CD4-positive, alpha-beta T cell treated with Interleukin-21 for 1 hour (primary cell): ENCODE measurements at places on chromosomes 4 and X.

- no peak for DNase-seq
Observed at GRCh38 chr4:57378766-57379165, 268.6 kb upstream of the IGFBP7 start.

GRCh38 chr4:10260777-10261176, 144.2 kb upstream of the WDR1 start:
- no peak for DNase-seq

GRCh38 chrX:149567621-149568417, 18.1 kb upstream of the HSFX3 start:
- DNase-seq, result no peak

- DNase-seq, result no peak
Observed at GRCh38 chr4:8279321-8280157, 10.0 kb downstream of the HTRA3 start.

- no peak for DNase-seq
Observed at GRCh38 chr4:33025236-33025635, 2305.1 kb downstream of the PCDH7 start.

GRCh38 chr4:52949336-52949735, 87.2 kb downstream of the RASL11B start:
- DNase-seq, result no peak

- no peak for DNase-seq
Observed at GRCh38 chr4:88021824-88022223, 14.4 kb downstream of the PKD2 start.

DNA sequence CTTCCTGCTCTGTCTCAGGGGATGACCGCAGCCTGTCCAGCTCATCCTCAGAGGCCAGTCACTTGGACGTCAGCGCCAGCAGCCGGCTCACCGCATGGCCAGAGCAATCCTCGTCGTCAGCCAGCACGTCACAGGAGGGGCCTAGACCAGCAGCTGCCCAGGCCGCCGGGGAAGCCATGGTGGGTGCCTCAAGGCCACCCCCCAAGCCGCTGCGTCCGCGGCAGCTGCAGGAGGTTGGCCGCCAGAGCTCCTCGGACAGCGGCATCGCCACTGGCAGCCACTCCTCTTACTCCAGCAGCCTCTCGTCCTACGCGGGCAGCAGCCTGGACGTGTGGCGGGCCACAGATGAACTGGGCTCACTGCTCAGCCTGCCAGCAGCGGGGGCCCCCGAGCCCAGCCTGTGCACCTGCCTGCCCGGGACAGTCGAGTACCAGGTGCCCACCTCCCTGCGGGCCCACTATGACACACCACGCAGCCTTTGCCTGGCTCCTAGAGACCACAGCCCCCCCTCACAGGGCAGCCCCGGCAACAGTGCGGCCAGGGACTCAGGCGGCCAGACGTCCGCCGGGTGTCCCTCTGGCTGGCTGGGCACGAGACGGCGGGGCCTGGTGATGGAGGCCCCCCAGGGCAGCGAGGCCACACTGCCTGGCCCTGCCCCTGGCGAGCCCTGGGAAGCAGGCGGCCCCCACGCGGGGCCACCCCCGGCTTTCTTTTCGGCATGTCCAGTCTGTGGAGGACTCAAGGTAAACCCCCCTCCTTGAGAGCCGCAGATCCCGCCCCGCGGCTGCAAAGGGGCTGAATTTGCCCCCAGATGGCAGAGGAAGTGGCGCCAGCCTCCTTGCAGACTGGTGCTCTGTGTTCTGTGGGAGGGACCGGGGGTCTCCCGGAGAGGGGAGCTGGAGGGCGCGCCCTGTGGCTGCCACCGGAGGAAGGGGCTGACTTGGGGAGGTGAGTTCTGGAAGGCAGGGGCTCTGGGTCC, 29.9 kb downstream of the DOK7 start:
- DNase-seq, result no peak

- no peak for DNase-seq
Observed at GRCh38 chr4:176287546-176287945, 18.5 kb upstream of the ASB5 start.

GRCh38 chrX:24202465-24203031, 53.0 kb downstream of the ZFX start:
- no peak for DNase-seq

- DNase-seq, result peak; percentile 4
Observed at GRCh38 chr4:42768125-42768748, 111.3 kb upstream of the ATP8A1 start.
